Activated B cell treated with CpG ODN at 0.5 μM for 24 hours (primary cell): ENCODE measurements at places on chromosomes 12 and 14.

- DNase-seq = no peak
These were observed 53.3 kb upstream of the LRRK2 start for GRCh38 chr12:40171501-40171900.

DNA sequence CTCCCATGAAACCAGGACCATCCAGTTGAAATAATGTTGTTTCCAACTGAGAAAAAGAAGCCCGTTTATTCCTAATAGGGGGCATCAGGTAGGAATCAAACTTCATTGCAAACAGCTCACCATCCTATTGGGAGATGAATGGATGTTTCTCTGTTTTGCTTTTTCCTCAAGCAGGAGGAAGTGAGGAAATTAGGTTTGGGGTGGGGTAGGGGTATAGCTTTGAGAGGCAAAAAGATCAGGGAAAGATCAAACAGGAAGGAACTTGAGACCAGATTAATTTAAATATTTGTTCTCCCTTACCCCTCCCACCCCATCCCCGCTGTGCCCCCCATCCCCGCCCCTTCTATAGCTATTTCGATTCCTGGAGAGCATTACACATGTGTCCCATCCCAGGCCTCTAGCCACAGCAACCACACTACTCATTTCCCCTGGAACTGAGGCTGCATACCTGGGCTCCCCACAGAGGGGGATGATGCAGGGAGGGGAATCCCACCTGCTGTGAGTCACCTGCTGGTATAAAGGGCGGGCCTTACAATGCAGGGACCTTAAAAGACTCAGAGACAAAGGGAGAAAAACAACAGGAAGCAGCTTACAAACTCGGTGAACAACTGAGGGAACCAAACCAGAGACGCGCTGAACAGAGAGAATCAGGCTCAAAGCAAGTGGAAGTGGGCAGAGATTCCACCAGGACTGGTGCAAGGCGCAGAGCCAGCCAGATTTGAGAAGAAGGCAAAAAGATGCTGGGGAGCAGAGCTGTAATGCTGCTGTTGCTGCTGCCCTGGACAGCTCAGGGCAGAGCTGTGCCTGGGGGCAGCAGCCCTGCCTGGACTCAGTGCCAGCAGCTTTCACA, at the start of gene IL23A:
Gene IL23A, plus strand, starts transcription at position 577 of the 850 bp plus-strand sequence. Its CDS starts 161 bp downstream, at position 738.
- peak; percentile 54 for DNase-seq

DNA sequence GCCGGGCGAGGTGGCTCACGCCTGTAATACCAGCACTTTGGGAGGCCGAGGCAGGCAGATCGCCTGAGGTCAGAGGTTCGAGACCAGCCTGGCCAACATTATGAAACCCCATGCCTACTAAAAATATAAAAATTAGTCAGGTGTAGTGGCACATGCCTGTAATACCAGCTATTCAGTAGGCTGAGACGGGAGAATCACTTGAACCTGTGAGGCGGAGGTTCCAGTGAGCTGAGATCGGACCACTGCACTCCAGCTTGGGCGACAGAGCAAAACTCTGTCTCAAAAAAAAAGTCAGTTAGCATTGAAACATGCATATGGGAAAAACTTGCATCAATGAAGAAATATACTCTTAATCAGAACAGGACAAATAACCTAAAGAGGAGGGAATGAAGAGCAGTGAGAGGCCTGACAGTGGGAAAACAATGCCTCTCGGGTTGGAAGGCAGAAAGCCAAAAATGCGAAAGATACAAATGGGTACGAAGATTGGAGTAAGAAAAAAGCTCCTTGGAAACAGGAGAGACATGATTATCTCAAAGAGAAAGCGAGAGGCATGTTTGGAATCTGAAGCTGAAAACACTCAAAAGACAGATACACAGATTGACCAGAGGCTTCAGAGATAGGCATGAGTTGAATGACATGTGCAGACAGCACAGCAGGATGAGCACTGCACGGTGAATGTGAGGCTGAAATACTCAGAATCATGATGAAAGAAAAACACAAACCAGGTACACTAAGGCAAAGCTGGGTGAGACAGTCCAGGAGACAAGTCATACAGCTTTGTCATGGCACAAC, 30.6 kb downstream of the RESF1 start:
- no peak for DNase-seq

DNA sequence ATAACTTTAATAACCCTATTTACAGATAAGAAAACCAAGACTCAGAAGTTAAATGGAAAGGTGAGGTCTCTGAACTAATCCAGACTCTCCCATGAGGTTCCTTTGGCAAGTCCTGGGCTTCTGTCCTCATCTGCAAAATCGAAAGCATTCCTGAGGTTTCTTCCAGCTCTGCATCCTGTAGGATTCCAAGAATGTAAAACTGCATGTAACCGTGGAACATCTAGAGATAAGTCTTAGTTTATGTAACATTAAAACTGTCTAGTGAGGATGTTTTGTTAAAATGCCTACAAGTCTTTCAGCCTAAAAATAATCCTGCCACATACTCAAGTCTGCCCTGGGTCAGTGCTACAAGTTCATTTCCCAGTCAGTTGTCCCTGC, 7.3 kb upstream of the ITFG2 start:
- no peak for DNase-seq

GRCh38 chr12:31479516-31480210, 111.3 kb downstream of the DENND5B start:
- DNase-seq = no peak

DNA sequence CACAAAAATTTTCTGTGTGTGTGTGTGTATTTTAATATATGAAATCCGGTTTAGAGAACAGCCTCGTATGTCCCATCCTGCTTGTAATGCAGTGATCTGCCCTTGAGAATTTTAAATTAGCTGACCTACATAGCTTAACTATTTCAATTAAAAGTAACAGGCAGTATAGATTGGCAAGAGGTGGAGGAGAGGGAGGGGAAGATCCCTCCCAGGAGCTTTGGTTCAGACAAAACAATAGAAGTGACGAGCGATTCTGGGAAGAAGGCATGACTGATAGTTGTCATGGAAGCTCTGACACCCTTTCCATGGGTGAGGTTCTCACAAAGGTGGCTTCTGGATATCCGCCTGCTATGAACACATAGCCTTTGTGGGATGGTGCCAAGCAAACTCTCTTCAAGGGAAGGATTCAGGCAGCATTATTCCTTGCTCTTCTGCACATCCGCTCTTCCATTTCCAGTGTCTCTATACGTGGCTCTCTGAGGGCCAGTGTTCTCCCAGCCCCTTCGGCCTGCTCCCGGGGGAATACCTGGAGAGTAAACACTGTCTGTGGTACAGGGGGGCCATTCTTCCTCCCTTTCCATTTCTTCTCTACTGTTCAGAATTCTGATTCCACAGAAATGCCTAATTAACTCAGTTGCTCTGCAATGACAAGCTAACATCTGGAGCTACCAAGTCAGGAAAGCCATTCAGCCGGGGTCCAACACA, 182.0 kb downstream of the CACNA1C start:
- DNase-seq = no peak

DNA sequence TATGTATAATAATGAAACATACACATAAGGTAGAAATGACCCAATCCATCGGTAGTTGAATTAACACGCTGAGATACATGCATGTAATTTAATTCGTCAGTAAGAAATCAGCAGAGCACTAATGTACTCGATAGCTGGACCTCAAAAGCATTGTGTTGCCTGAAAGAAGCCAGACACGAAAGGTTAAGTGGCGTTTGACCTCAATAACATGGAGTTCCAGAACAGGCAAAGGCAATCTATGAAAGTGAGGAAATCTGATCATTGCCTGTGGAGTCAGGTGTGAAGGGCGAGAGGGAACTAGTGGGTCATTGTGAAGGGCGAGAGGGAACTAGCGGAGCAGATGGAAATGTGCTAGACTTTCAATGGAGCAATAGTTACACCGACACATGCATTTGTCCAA, 970.4 kb upstream of the TMEM132C start:
- DNase-seq = no peak

GRCh38 chr12:111780166-111780565, 13.4 kb downstream of the ALDH2 start:
- DNase-seq = no peak

GRCh38 chr12:66059666-66060065, 70.9 kb downstream of the LLPH start:
- no peak for DNase-seq

DNA sequence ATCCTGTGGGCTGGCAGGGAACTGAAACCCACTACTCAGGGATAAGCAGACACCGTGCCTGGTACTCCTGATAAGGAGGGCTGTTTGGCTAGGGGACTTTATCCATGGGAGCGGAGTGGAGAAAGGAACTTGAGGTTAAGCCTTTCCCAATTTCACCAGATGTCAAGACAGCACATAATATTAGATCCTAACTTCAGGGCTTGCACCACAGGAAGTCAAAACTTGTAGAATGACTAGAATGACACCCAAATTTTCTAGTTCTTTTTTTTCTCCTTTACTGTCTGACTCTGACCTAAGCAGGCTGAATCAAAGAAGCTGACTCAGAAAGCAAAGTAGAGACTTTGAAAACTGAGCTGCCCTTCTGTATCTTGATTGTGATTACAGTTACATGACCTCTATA, 7.1 kb upstream of the CGRRF1 start:
- DNase-seq = no peak

DNA sequence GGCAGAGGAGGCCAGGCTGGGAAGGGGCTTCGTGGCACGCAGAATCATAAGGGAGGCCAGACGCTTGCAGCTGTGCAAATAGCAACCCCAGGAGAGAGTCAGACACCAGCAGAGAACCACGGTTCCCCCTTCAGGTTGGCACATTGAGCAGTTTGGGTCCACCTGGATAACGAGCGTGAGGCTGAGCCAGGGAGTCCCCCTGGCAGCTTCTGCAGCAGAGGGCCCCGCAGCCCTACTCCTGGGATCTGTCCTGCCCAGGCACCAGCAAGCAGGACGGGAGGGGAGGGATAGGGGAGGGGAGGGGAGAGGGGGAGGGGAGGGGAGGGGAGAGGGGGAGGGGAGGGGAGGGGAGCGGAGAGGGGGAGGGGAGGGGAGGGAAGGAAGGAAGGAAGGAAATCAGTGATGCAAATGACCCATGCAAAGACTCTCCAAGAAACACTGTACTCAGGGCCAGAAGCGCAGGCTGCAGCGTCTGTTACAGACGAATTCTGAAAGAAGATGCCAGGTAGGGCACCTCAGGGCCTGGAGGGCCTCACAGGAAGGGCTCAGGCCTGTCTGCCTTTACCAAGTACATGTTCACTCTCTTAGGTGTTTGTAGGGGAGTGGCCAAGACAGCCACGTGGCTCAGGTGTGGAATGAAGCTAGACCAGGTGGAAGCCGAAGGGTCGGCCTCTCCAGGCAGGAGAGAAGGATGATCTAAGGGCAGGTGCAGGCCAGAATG, 32.3 kb upstream of the MMP17 start:
- no peak for DNase-seq

- DNase-seq = no peak
These were observed 16.4 kb downstream of the ZNF410 start for GRCh38 chr14:73903028-73903427.

DNA sequence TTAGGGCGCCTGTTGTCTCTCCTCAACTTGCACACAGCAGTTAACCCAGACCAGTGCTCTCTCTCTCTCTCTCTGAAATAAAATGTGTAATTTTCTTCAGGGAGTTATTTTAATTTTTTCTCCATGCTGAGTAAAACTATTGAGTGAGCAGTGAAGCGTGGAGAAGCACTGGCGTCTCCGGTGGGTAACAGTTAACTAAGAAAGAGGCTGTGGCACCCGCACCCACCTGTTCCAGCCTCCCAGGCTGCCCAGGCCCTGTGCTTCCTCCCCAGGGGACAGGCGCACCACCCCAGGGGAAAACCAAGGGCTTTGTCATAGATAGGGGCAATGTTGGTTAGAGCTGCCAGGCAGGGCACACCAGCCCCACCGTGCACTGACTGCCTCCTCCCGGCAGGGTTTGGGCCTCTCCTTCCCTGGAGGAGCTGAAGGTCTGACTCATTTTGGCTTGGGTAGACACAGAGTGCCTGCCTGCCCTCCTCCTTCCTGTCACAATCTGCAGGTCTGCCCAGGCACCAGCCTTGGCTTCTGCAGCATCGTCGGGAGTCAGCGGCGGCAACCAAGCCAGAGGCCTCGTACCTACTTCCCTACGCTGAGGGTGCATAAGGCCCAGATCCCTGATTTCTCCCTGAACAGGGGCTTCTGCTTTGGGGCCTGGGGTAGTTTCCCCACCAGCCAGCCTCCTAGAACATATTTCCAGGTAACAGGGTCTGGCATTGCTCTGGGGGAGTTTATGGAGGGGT, 3.9 kb downstream of the HOXC5 start:
- no peak for DNase-seq

DNA sequence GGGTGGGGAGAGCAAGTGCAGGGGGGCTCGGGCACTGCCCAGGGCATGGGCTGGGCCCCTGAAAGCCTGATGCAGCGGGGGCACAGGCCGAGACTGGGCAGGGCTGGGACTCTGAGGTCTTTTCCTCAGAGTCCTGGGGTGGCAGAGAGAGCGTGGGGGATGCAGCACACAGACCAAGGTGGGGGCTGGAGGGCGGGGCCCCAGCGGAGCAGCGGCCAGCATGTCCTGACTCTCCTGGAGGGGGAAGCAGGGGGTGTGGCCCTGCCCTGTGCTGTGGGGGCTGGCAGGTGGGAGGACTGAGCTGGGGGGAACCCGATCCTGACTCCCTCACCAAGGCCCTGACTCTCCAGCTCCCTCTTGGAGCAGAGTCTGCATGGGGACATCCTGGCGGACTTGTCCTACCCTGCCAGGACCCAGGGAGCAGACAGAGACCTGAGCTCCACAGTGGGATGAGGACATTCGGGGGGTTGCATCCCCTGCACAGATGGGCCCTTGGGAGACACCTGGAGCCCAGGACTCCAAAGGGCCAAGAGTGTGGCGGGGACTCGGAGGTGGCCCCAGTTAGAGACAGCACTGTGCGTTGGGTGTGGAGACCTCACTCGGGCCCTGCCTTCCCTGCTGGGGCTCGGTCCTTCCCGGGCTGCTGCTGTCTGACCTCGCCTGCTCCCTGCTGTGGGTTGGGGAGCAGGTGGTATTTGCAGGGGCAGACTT, 326.1 kb downstream of the TMEM121 start:
- no peak for DNase-seq

GRCh38 chr14:97290065-97290464, 492.9 kb downstream of the VRK1 start:
- no peak for DNase-seq
